Right cardiac atrium (tissue), 5 donors: ENCODE measurements at places on chromosomes 16 and 17.

- no peak for DNase-seq
These were observed 5.5 kb upstream of the TMEM92 start for GRCh38 chr17:50268743-50269275.

DNA sequence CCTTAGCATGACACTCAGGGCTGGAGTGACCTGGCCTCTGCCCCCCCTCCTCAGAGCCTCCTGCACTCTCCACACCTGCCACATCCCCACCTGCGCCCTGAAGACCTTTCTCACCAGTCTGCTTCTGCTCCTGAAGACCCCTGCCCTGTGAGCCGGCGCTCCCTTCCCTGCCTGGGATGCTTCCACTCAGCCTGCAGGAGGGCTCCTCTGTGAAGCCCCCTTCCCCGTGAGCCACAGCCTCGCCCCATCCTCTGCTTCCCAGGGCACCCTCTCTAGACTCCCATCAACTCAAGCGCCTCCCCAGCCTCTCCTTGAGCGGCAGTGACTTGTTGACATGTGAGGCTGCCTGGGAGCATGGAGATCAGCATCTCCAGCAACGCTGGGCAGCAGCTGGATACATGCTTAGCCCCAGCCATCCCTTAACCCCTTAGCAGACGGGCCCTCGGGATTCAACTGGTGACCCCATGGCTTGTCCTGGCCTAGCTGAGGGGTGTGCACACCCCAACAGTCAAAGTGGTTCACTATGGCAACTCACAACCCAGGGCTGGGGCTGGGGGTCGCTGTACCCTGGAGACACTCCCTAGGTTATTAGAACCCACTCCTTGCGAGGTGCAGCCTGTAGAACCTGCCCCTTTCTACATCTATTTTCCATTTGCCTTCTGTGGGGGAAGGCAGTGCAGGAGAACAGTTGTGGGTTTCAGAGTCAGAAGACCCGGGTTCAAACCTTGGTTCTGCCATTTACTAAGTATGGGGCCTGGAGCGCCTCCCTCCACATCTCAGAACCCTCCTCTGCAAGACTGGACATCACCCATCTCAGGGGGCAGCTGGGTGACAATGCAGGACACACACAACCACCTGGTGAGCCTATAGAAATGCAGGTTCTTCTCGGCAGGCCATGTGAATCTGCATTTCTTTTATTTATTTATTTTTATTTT is 21.5 kb downstream of the TMEM235 start:
- no peak for DNase-seq

- DNase-seq: peak; percentile 76
These were observed 20.9 kb upstream of the CLEC18A start for GRCh38 chr16:69930117-69930776.

- peak; percentile 68 for DNase-seq
These were observed 5.7 kb downstream of the ZNF319 start for GRCh38 chr16:57994778-57995177.

DNA sequence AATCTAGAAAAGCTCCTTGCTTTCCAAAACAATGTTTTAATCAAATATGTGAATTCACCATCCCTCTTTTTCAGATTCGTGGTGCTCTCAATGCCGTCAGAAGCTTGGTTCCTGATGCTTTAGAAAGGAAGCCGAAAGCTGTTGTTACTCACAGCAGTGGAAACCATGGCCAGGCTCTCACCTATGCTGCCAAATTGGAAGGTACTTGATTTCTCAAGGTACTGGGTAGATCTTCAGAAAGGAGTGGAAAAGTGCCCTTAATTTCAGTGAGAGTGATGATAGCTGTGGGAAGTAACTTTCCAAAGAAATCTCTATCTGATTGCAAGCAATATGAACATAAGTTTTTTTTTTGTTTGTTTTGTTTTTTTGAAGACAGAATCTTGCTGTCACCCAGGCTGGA is 14.0 kb downstream of the SRR start:
- DNase-seq: no peak

- DNase-seq: no peak
These were observed 81.4 kb upstream of the FOXF1 start for GRCh38 chr16:86428729-86429517.

DNA sequence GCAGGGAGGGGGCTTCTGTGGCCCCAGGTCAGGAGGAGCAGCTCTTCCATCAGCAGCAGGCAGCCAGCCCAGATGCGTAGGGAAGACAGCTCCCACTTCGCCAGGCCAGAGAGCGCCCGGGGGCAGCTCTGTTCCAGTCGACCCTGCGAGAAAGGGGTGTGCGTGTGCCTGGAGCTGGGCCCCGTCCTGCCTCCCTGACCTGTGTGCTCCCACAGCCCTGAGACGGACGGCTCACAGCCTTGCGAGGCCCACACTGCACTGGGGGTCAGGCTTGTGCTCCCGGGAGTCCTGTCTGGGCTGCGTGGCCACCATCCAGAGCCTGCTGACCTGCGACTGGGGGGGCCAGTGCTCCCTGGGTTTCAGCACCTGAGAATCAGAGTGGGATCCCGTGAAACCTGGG is 469 bp upstream of the MSLN start:
- DNase-seq: no peak

DNA sequence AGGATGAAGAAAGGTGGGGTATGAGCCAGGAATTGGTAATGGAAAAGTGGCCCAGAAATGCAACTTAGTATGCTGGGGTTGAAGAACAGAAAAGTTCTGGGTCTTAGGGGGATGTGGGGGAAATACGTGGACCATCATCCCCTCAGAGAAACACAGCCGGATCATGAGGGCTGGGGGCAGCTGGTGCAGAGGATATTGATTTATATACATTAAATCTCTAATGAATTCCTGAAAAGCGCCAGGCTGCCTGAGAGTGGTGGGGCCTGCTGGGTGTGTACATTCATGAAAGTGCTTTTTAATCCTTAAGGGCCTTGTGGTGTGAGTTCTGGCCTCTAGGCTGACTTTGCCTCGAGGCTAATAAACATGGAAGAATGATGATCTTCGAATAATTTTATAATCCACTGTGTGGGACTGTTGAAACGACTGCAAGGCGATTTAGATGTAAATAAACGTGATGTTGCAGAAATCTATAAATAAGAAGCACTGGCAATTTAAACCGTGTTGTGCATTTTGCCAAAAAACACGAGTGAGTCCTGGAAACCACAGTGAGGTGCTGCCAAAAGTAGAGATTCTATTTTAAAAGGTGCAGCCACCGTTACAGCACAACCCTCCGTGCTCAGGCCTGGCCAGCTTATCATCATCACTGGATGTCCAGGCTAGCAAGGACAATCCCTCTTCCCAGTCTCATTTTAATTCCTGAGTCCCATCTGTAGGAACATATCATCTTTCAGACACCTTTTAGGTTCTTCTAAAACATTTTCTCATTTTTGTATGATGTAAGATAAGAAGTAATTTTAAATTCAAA is 32.1 kb downstream of the PRKAR1A start:
- no peak for DNase-seq

- peak; percentile 87 for DNase-seq
These were observed 424 bp downstream of the HOXB2 start for GRCh38 chr17:48544349-48545021.

GRCh38 chr17:1707107-1707506 is 3.1 kb downstream of the TLCD2 start:
- DNase-seq: no peak

DNA sequence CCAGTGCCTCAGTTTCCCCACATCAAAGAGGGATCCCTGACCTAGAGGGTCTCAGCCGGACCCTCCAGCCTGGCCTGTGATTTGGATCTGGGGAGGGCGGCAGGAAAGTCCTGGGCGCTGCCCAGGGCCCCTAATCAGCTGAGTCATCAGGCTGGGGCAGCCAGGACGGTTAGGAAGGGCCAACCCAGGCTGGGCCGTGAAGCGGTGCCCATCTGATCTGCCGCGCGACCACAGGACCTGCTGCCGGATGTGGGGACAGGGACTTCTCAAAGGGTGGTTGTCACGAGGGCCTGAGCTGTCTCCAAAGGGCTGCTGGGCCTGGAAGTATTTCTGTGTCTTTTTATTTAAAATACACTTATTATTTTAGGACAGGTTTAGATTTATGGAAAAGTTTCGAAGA is 4.4 kb downstream of the TPSAB1 start:
- DNase-seq: no peak

DNA sequence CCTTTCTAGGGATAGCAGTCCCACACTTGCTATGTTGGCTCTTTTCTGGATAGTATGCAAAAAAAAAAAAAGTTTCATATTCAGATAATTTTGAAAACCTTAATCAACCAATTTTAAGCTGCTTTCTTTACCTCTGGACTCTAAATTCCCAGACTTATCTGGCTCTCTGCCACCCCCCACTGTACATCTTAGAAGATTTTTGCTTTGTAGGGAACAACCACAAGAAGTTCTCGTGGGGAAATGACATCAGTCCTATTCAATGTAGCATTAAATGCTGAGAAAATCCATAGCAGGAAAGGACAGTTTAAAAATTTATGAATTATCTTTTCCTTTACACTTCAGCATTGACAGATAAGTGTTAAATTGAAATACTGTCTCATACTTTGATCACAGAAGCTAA is 562.7 kb upstream of the HSBP1 start:
- DNase-seq: no peak

- DNase-seq: no peak
These were observed 175.6 kb downstream of the SOX9 start for GRCh38 chr17:72296456-72296855.

GRCh38 chr17:61206922-61207321 is 192.7 kb upstream of the TBX2 start:
- no peak for DNase-seq

DNA sequence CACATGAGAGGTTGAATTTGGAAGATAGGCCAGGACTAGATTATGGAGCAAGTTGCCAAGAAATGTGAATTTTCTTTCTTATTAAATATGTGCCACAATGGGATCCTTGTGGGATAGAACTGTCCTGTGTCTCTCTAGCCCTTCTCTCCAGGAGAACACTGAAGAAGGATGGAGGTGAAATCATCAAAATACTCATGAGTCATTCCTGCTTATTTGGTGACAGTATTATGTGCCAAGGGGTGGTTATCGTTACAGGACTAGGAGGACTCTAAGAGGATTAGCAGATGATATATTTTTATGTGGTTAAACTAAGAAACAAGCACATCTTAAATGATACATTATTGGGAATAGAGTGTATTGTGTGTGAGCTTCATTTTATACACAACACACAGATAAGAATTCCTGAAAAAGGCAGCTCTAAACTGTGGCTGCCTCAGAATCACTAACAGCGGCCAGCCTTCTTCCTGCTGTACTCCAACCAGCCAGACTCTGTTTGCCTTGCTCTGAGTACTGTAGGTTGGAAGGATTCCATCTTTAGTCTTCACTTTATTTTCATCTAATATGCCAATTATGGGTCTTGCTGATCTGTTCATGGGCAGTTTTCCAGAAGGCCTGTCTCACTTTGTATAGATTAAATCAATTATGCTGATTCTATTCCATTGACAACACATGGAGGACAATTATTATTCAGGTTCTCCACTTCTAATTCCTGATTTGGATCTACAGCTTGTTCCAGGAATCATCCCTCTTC is 325.8 kb downstream of the ABCC12 start:
- DNase-seq: no peak

DNA sequence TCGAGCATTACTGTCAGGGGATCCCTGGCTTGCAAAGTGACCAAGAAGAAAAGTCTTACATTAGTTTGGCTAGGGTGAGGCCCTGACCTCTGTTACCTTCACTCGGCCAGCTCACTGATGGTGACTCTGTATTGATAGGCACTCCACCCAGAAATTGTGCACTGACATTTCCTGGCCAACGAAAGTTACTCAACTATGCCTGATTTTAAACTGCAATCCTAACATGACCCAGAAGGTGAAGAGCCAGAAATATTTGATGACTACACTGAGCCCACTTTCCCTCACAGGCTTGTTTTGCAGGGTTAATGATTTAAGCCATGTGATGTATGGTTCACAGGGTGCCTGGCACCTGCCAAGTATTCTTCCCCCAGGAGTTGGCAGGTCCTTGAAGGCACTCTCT is 208.2 kb upstream of the MAF start:
- no peak for DNase-seq

GRCh38 chr16:88534638-88535190 is 35.5 kb upstream of the ZC3H18 start:
- peak; percentile 86 for DNase-seq

GRCh38 chr17:40850293-40850972 is 16.6 kb downstream of the KRT12 start:
- DNase-seq: no peak

DNA sequence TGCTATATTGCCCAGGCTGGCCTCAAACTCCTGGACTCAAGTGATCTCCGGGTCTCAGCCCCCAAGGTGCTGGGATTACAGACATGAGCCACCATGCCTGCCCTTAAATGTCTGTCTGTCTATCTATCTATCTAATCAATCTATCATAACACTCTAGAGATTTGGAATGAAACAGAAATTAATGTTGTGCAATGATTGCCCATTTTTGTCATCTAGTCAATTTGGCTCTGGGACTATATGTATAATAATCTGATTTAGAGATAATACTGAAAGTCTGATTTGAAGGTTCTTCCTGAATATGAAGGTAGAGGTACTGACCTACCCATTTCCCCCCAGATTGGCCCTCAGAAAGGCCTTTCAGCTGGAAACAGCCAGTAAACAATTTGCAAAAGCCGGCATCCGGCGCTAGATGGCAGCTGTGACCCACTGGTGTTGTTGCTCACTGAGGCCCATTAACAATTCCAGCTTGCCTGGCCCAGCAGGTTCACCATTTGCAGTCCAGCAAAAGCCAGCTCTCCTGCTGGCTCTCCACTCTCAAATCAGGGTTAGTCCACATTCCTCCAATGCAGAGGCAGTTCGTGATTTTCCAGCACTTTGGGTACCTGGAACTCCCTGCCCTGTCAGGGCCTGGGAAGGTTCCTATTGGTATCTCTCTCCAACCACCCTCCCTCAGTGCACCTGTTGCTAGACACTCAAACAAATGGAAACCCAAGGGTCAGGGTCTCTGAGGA is 22.9 kb upstream of the C16orf87 start:
- peak; percentile 85 for DNase-seq

DNA sequence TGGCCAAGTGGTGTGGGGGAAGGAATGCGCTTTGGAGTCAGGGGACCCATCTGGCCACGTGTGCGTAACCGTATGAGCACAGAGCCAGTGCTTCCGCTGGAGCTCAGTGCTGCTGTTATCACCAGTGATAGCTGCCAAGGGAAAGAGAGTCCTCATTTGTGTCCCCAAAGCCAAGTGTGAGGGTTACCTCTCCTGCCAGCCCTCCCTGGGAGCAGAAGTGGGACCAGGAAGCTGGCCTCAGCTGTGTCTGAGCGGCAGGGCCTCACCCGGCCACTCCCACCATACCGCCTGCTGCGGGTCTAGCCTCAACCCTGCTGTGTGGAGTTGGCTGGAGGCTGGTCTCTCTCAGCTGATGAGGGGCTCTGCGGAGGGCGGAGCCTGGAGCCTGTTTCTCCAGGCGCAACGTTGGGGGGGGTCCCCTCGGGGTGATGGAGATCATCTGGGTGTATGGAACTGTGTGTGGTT is 44.5 kb downstream of the MEAK7 start:
- no peak for DNase-seq
